Mesothelial cell of epicardium (in vitro differentiated cells): ENCODE measurements at places on chromosomes 1 and 21.

DNA sequence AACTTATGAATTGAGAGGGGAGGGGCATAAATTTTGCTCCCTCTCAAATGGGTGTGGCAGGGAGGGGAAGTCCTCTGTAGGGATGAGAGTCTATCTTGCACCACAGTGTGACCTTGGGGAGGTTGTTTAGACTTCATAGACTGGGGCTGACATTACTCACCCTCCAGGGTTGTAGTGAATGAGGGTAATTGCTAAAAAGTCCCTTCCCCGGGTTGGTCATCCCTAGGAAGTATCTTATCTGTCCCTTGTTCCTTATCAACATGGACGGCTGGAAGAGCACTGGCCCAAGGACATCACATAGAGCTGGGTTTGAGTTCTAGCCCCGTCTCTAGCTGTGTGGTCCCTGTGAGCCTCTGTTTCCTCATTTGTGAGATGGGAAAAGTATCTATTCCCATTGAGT lies 52.4 kb upstream of the SLC2A1 start:
- peaks cover 65% of the 10 kb centered on the region for H3K4me1 ChIP-seq
- no peak for DNase-seq
- H3K4me3 ChIP-seq, result no peak overlapping the region
- H3K36me3 ChIP-seq, result no peaks in the 10 kb centered on the region
- peak overlapping the region; percentile 90 for H3K27ac ChIP-seq
- no peaks in the 10 kb centered on the region for H3K27me3 ChIP-seq

DNA sequence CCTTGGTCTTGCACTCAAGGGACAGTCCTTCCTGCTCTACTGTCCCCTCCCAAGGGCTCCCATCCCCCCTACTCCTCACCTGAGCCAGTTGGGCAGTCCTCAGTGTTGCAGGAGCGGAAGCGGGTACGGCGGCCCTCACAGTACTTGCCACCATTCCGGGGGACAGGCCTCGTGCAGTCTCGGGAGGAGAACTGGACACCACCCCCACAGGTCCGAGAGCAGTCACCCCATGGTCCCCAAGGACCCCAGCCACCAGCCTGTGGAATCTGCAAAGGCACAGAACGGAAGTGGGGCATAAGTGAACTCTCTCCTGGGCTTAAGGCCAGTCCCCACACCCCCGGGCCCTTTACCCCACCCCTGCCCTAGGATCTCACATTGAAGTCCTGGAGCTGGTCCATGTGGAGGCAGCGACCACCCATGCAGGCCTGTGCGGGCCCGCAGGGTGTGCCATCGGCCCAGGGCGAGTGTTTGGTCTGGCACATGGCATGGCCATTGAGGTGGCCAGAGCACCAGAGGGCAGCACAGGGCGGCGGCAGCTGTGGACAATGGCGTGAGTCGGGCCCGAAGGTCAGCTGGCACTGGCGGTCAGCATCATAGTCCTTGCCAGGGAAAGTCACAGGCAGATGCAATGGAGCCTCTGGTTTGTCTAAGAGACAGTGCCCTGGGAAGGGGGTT lies 5.2 kb downstream of the ADAMTS4 start:
- H3K27ac ChIP-seq, result no peak overlapping the region
- H3K4me1 ChIP-seq, result peaks cover 22% of the 10 kb centered on the region
- H3K4me3 ChIP-seq, result no peak overlapping the region
- no peaks in the 10 kb centered on the region for H3K36me3 ChIP-seq

DNA sequence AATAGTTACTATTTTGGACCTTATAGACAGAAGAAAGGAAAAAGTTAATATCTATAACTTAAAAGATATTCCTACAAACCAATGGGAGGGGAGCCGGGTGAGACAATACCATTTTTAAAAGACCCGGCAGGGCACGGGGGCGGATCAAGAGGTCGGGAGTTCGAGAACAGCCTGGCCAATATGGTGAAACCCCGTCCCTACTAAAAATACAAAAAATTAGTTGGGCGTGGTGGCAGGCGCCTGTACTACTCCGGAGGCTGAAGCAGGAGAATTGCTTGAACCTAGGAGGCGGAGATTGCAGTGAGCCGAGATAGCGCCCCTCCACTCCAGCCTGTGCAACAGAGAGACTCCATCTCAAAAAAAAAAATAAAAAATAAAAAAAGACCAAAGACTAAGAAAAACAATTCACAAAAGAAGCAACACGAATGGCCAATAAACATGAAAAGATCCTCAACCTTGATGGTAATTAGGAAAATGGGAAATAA lies 1.2 kb upstream of the PSMB2 start:
- H3K4me1 ChIP-seq, result peaks cover 27% of the 10 kb centered on the region
- peaks cover 29% of the 10 kb centered on the region for H3K27me3 ChIP-seq
- H3K36me3 ChIP-seq, result peaks cover 3% of the 10 kb centered on the region
- peak overlapping the region; percentile 99 for H3K4me3 ChIP-seq
- no peak for DNase-seq

GRCh38 chr1:38061883-38062328 lies 15.3 kb upstream of the POU3F1 start:
- no peak for DNase-seq
- H3K27ac ChIP-seq, result no peak overlapping the region
- no peaks in the 10 kb centered on the region for H3K36me3 ChIP-seq
- no peak overlapping the region for H3K4me3 ChIP-seq

- H3K27ac ChIP-seq, result no peak overlapping the region
- no peak for DNase-seq
- no peak overlapping the region for H3K4me3 ChIP-seq
- H3K27me3 ChIP-seq, result no peaks in the 10 kb centered on the region
Measured at GRCh38 chr1:11952455-11953109, 18.1 kb downstream of the PLOD1 start.

GRCh38 chr1:212542761-212543187 lies 65.8 kb upstream of the ATF3 start:
- H3K4me3 ChIP-seq, result no peak overlapping the region
- no peak overlapping the region for H3K27ac ChIP-seq
- no peak for DNase-seq

- no peaks in the 10 kb centered on the region for H3K36me3 ChIP-seq
- H3K4me1 ChIP-seq, result peaks cover 54% of the 10 kb centered on the region
- H3K4me3 ChIP-seq, result no peak overlapping the region
- DNase-seq, result no peak
Measured at GRCh38 chr1:93673163-93673829, 8.3 kb downstream of the BCAR3 start.

DNA sequence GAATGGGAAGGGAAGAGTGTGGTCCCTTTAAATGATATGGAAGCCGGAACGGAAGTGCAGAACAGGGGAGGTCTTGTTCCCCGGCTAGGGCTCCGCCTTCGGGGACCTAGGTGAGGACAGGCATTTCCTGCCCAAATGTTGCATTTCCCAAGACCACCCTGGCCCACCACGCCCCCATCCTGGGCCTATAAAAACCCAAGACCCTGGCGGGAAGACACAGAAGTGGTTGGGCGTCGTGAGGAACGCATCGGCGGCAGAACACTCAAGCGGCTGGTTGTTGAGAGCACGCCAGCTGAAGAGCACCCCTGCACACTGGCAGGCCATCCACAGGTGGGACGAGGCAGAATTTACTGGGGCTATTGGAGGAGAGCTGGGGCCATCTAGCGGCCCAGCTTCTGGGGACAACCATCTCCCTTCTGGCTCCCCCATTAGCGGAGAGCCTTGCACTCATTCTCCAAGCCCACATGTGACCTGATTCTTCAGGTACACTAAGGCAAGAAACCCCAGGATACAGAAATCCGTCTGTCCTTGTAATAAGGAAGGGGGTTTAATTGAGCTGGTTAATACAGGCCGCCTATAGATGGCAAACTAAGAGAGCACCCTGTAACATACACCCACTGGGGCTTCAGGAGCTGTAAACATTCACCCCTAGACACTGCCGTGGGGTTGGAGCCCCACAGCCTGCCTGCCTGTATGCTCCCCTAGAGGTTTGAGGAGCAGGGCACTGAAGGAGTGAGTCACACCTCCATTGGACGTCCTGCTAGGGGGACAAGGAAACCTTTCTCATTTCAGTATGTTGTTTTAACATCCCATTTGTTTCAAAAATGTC lies 1327.9 kb downstream of the BRINP3 start:
- no peak for DNase-seq
- H3K4me1 ChIP-seq, result no peaks in the 10 kb centered on the region
- peak overlapping the region; percentile 50 for H3K4me3 ChIP-seq

- H3K4me3 ChIP-seq, result no peak overlapping the region
- H3K36me3 ChIP-seq, result no peaks in the 10 kb centered on the region
- H3K27ac ChIP-seq, result no peak overlapping the region
- H3K4me1 ChIP-seq, result peaks cover 8% of the 10 kb centered on the region
Measured at GRCh38 chr1:99781798-99782197, 15.4 kb upstream of the FRRS1 start.

- no peaks in the 10 kb centered on the region for H3K4me1 ChIP-seq
- no peak overlapping the region for H3K4me3 ChIP-seq
- no peaks in the 10 kb centered on the region for H3K36me3 ChIP-seq
- H3K27me3 ChIP-seq, result peaks cover 4% of the 10 kb centered on the region
- no peak overlapping the region for H3K27ac ChIP-seq
Measured at GRCh38 chr1:197304638-197305200, 36.7 kb downstream of the CRB1 start.

DNA sequence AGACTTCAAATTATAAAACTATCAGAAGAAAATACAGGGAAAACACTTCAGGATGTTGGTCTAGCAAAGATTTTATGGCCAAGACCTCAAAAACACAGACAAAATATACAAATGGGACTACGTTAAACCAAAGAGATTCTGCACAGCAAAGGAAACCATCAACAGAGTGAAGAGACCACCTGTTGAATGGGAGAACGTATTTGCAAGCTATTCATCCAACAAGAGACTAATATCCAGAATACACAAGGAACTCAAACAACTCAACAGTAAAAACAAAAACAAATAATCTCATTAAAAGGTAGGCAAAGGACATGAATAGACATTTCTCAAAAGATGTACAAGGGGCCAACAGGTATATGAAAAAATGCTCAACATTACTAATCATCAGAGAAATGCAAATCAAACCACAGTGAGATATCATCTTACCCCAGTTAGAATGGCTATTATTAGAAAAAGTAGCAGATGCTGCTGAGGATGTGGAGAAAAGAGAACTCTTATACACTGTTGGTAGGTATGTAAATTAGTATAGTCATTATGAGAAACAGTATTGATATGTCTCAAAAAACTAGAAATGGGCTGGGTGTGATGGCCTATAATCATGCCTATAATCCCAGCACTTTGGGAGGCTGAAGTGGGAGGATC lies 112.6 kb downstream of the LRIG2 start:
- H3K27me3 ChIP-seq, result no peaks in the 10 kb centered on the region
- peaks cover 2% of the 10 kb centered on the region for H3K36me3 ChIP-seq
- H3K4me1 ChIP-seq, result peaks cover 12% of the 10 kb centered on the region
- no peak overlapping the region for H3K27ac ChIP-seq
- H3K4me3 ChIP-seq, result no peak overlapping the region
- DNase-seq, result no peak

- DNase-seq, result no peak
- peaks cover 35% of the 10 kb centered on the region for H3K4me1 ChIP-seq
- no peaks in the 10 kb centered on the region for H3K27me3 ChIP-seq
- H3K27ac ChIP-seq, result no peak overlapping the region
- no peak overlapping the region for H3K4me3 ChIP-seq
Measured at GRCh38 chr1:26083208-26083607, 15.8 kb upstream of the TRIM63 start.

GRCh38 chr1:5667513-5668325 lies 324.5 kb downstream of the NPHP4 start:
- no peaks in the 10 kb centered on the region for H3K36me3 ChIP-seq
- no peak overlapping the region for H3K27ac ChIP-seq
- no peaks in the 10 kb centered on the region for H3K4me1 ChIP-seq
- no peak overlapping the region for H3K4me3 ChIP-seq
- no peak for DNase-seq

DNA sequence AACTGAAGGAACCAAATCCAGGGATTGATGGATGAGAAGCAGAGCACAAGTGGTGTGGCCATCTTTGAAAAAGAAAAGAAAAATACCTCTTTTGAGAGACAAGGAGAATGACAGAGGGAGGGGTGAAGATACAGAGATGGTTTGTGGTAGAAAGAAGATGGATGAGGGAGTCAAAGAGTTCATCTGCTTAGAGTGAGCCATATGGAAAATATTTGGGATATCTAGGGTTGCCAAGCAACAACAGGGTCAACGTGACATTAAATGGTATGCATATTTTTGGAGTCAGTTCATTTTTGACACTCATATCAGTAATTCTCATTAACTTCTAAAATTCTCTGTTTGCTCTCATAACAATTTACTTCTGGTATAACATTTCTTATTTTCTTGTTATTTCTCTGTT lies 50.7 kb downstream of the MACF1 start:
- peaks cover 6% of the 10 kb centered on the region for H3K4me1 ChIP-seq
- H3K4me3 ChIP-seq, result no peak overlapping the region
- H3K27ac ChIP-seq, result no peak overlapping the region
- no peak for DNase-seq

- H3K4me1 ChIP-seq, result peaks cover 14% of the 10 kb centered on the region
- H3K27ac ChIP-seq, result peak overlapping the region; percentile 44
- DNase-seq, result no peak
- no peaks in the 10 kb centered on the region for H3K27me3 ChIP-seq
- peak overlapping the region; percentile 2 for H3K4me3 ChIP-seq
- no peaks in the 10 kb centered on the region for H3K36me3 ChIP-seq
Measured at GRCh38 chr1:246110343-246111219, 396.5 kb downstream of the SMYD3 start.

GRCh38 chr21:41478319-41479177 lies 29.4 kb downstream of the TMPRSS2 start:
- no peak overlapping the region for H3K4me3 ChIP-seq
- DNase-seq, result no peak
- H3K27ac ChIP-seq, result no peak overlapping the region

DNA sequence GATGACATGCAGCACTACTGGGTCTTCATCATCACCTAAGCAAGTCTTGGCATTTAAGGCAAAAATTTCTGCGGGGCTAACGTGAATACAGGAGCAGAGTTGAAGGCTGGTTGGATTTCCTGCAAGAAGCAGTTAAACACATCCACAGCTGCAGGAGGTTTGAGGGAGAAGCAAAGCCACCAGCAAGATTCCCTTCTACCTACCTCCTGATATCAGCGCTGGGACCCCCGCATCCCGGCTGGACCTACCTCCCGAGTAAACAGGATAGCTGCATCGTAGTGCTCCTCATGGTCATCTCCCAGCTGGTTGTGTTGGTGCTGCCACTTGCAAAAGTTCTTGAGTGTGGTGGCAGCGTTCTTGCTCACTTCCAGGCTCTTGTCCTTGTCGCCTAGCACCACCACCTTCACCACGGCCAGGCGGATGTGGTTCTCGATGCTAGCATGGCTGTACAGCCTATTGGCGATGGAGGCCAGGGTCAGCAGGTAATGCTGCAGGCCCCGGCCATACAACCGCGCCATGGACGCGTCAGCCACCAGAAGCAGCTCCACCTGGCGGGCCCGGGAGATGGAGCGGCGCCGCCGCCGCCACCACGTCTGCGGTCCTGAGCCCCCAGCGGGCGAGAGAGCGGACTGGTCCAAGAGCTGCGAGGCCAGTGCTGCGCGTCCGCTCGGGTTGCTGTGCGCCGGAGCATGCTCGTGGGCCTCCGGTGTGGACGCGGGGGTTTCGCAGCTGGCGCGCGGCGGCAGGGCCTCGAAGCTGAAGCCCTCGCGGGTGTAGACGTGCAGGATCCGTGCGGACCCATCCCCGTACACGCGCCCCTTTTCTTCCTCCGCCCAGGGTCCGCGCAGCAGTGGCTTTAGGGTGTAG lies 1.6 kb downstream of the ADAMTS5 start:
- H3K27ac ChIP-seq, result no peak overlapping the region
- H3K4me3 ChIP-seq, result peak overlapping the region; percentile 88
- H3K36me3 ChIP-seq, result no peaks in the 10 kb centered on the region
- peaks cover 34% of the 10 kb centered on the region for H3K4me1 ChIP-seq
